ENCODE measurements at places on chromosomes 1 and 21. TPM values are rescaled to one million over a fixed set of nuclear protein-coding genes. Genes with fewer than 3 reads are reported as not detected.

DNA sequence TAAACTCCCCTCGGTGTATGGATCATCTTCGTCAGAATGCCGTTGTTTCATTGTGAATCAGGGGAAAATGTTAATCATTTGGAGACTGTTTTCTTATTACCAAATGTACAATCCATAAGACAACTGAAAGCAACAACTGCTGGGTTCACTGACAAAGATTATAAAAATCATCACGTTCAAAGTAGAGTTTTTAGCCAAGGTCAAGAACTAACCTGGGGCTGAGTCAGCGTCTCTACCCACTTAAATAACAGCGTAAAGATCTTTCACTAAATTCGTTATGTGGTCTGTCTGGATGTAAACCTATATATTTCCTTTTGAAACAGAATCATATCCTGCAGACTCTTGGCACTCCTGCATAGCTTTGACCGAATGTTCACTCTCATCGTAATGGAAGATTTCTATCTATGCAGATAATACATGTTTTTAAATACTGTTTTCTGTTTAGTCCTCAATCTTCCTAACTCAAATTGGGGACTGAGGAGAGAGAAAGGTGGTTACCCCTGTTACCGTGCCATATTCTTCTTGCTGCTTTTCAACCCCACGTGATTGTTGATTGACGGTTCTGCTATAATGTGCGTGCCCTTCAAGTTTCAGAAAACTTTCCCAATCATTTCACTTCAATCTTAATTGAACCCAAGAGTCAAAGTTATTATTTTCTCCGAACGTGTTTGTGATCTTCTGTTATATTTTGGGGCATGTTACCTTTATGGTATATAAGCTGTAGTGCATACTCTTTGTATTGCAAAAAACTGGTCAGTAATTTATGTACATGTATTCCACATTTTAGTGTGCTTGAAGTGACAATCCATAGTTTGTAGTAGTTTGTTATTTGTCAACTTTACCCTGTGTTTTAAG lies 15.6 kb upstream of the NCMAP start:
- peak; percentile 50 for DNase-seq

DNA sequence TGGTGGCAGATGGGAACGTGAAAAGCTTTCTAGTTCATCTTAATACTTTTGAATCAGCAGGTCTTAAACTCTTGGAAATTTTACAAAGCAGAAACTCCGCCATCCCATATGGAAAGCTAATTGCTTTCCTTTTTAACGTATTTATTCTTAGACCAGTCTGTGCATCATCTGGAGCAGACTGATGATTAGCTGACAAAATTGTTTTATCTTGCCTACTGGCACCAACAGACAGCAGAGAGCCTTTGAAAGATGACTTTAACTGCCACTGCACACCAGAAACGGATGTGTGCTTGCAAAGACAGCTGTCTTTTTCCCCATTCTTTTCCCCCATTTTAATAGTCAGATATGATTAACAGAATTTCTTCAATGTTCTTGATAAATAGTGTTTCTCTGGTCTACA lies 97.0 kb downstream of the PLD5 start:
- DNase-seq: no peak

- DNase-seq: peak; percentile 60
Observed at GRCh38 chr1:154186177-154186576, 5.7 kb downstream of the TPM3 start.

GRCh38 chr1:159892944-159893343 lies 7.0 kb downstream of the CFAP45 start:
- DNase-seq: no peak

The AMY2A gene
- not detected for total RNA-seq

GRCh38 chr1:45097944-45098343 lies 85.9 kb downstream of the UROD start:
- no peak for DNase-seq

The OPRD1 gene
- not detected for total RNA-seq

The USP48 gene
- 110 TPM for total RNA-seq

The CA14 gene
- total RNA-seq: not detected

- no peak for DNase-seq
Observed at GRCh38 chr1:111236806-111237205, 9.3 kb downstream of the CHI3L2 start.

The RRP1 gene
- total RNA-seq: 27.7 TPM

DNA sequence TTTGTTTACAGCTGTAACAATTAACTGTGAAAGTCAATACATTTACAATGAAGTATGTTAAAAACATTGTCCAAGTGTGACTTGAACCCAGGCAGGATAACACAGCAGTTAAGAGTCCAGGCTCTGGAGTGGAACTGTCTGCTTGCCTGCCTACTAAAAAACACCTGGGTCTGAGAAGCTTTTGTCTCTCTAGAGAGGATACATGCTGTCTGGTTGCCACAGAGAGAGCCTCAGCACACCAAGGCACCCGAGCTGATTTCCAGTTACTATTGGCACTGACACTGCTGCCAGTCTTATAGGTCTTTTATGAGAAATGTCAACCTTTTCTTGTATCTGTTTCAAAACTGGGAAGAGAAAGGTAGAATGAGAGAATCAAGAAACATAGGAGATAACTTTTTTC lies 20.2 kb upstream of the RALGPS2 start:
- no peak for DNase-seq

GRCh38 chr1:10712568-10713362 lies 83.7 kb downstream of the CASZ1 start:
- no peak for DNase-seq

DNA sequence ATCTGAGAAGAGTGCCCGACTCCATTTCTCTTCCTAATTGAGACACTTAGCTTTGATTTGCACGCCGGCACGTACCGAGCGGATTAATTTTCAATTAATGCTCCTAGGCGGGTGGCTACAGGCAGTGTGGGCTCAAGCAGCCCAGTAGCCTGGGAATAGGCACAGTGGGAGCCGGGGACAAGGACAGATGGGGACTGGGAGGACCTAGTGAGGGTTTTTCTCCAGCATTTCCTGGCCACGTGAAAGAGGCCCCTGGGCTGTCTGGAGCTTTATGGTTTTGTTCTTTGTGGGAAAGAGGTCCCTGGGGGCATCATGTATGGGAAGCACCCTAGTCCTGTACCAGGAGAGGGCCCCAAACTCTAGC lies 78.6 kb upstream of the CSF3R start:
- DNase-seq: no peak

The SPATA17 gene
- not detected for total RNA-seq

The IVL gene
- not detected for total RNA-seq

The LGR6 gene
- total RNA-seq: 0.17 TPM

DNA sequence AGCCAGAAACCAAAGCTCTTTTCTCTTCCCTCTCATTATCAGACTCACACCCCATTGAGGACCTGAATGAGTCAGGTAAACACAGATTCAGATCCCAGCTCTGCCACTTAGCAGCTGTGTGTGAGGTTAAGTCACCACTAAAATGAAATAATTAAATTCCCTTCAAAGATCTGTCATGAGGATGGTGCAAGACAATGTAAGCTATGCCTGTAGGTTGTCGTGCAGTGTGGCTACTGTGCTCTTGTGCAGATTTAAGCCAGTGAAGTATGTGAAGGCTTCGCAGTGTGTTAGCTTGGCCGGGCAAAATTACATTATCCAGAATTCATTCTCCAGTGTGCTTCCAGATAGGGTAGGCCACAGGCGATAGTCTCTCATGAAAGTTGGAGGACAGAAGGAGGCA lies 13.6 kb downstream of the UBL4B start:
- no peak for DNase-seq

- no peak for DNase-seq
Observed at GRCh38 chr1:215082532-215083382, at the start of gene KCNK2. TSS of gene KCNK2 (plus strand) at chr1:215082737. CDS start at chr1:215083386, 649 bp downstream.

GRCh38 chr1:20612221-20612746 lies 21.0 kb upstream of the PINK1 start:
- no peak for DNase-seq

DNA sequence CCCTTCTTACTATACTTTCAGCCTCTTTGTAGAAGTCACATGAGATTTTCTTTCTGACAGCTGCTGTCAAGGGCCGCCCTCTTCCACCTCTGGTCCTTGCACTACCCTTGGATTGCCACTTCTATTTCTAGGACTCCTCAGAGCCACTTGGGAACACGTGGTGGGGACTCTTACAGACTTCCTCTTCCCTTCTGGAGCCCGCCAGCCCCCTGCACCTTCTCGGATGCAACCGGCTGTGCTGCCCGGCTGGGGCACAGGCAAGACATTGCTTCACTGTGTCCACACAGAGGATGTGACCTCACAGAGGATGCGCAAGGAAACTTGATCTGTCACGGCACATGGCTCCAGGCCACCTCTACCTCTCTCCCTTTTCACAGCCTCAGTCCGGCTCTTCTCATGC lies 2.4 kb upstream of the IKBKE start:
- DNase-seq: no peak

DNA sequence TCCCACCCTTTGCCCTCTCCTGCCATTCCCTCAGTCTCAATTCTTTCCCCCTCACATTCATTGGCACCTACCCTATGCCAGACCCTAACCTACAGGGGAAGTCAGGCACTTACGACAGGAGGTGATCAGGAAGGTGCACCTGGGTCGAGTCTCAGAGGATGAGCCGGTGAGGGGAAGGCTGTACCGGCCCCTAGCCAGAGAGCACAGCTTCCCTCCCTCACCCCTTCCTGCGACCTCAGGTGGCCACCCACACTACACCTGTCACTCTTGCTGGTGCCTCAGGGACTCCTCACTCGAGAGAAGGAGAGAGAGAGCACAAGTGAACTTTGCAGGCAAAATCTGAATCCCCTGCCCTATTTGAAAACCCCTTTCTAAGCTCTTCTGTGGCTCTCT lies 1.7 kb upstream of the MYOM3 start:
- no peak for DNase-seq

The TLR5 gene
- total RNA-seq: 7.1 TPM

GRCh38 chr1:157948312-157949073 lies 45.0 kb upstream of the KIRREL1 start:
- no peak for DNase-seq

The SPRR1B gene
- not detected for total RNA-seq

DNA sequence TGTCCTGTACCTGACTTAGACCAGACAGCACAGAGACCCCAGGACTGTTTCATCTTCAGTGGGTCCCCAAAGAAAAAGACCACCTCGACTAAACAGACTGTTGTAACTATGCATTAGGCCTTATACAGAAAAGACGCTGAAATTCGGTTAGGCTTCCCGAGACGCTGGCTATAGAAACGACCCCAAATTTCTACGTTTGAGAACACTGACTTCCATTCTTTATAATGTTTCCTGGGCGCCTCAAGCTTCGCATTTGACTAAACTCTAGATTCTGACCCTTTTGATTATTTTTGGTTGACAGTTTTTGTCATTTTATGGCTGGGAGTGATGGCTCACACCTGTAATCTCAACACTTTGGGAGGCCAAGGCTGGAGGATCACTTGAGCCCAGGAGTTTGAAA lies 986 bp upstream of the TRAPPC10 start:
- no peak for DNase-seq

DNA sequence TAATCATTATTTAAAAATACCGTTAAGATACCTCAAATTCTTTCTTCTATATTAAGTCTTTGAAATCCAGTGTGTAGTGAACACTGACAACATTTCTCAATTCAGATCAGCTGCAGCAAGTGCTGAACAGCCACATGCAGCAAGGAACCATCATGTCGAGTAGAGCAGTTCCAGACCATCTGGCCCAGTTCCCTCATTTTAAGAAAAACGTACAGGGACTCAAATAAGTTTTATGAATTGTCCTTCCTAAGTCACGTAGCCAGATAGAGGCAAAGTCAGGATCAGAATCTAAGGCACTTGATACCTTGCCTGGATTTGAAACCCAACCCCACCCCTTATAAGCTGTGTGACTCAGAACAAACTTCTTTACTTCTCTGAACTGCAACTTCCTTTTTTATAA lies 132.4 kb downstream of the PROX1 start:
- DNase-seq: no peak

The POU3F1 gene
- 0.15 TPM for total RNA-seq

The PTGS2 gene
- total RNA-seq: not detected

DNA sequence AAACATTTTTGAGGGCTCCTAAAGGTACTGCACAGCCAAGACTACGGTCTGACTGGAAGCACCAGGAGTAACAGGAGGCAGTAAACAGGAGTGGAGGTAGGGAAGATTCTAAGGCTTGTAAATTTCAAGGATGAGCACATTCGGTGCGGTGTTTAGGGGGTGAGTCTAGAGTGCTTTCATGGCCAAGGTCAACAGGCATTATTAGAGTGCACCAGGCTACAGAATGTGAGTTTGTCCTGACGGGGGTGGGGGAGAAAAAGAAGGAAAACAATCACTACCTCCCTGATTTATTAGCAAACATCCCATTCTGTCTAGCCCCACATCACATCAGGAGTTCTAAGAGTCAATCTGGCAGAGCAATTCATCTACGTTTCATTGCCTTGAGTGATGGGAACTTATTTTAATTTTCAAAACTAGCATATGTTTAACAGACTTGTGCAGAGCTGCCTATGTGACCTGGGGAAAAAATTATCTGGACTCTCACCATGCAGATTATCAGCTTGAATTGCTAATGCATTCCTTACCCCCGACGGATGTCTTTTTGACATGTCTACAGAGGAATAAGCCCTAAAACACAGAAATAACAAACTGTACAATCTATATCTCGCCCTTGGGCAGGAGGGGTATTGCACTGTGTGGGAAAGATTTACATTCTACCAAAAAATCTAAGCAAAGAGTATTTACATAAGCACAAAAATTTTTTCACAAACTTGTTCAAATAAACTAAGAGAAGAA lies 45.0 kb downstream of the APP start:
- no peak for DNase-seq

- no peak for DNase-seq
Observed at GRCh38 chr1:80961464-80962190, 839.1 kb upstream of the ADGRL2 start.

The SYT2 gene
- not detected for total RNA-seq

DNA sequence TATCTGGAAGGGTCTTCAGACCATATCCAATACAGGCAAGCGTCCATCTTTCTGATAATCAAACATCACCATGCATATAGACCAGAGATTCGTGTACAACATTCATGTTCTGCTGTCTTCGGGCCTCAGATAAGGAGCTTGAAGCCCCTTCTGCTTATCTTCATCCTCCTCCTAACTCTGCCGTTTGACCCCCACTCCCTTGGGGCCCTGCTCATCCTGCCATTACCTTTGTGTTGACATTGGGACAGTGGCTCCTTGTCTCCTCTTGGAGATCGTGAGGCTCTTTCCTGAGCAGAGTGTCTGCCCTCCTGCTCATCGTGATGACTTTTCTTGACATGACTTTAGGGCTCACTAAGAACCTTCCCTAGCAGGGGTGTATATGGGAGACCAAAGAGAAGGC lies 37.3 kb downstream of the ACTL8 start:
- no peak for DNase-seq

The EFCAB7 gene
- 15.1 TPM for total RNA-seq

GRCh38 chr1:180229483-180230415 lies at the start of gene LHX4:
TSS of gene LHX4 (plus strand) at chr1:180230264. CDS start at chr1:180230530, 266 bp downstream.
- DNase-seq: no peak

DNA sequence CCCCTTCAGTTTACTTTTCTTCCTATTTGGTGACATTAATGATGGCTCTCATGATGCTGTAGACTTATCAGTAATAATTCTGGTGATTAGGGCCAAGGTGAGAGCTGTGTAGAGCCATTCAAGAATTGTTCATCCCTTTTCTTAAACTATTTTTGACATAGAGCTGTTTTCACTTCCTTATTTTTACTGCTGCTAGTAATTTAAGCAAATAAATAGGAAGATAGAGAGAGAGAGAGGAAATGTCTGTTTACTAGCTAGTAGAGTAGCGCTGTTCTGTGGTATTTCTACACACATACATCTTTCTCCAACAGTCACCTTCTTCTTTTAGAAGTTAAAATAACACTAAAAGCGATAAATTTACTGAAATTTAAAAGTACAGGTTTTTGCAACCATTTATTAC lies 678.0 kb upstream of the ZP4 start:
- no peak for DNase-seq

- no peak for DNase-seq
Observed at GRCh38 chr1:50985094-50985493, 15.0 kb downstream of the CDKN2C start.

The KCNC4 gene
- 13.4 TPM for total RNA-seq

Data from CD4-positive, alpha-beta memory T cell (primary cell).